ENCODE measurements at places on chromosomes 3 and 15.

- DNase-seq = no peak
Observed at GRCh38 chr3:187889601-187890404, 144.5 kb upstream of the BCL6 start.

DNA sequence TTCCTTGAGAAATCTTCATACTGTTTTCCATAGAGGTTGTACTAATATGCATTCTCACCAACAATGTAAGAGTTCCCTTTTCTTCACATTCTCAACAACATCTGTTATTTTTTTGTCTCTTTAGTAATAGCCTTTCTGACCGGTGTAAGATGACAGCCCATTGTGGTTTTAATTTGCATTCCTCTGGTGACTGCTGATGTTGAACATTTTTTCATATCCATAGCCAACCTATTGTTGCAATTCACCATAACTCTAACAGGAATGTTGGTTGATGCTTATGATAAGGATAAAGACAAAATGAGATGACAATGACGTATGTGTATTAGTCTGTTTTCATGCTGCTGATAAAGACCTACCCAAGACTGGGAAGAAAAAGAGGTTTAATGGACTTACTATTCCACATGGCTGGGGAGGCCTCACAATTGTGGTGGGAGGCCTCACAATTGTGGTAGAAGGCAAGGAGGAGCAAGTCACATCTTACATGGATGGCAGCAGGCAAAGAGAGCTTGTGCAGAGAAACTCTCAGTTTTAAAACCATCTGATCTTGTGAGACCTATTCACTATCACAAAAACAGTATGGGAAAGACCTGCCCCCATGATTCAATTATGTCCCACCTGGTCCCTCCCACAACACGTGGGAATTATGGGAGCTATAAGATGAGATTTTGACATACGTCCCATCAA lies 37.6 kb upstream of the RHCG start:
- no peak for DNase-seq

- DNase-seq = no peak
Observed at GRCh38 chr15:25679492-25679891, 183.6 kb downstream of the ATP10A start.

GRCh38 chr3:175222356-175222755 lies 363.2 kb downstream of the NAALADL2 start:
- no peak for DNase-seq

- no peak for DNase-seq
Observed at GRCh38 chr3:131553495-131554247, 50.9 kb upstream of the MRPL3 start.

- no peak for DNase-seq
Observed at GRCh38 chr15:38461066-38461833, 7.3 kb downstream of the FAM98B start.

DNA sequence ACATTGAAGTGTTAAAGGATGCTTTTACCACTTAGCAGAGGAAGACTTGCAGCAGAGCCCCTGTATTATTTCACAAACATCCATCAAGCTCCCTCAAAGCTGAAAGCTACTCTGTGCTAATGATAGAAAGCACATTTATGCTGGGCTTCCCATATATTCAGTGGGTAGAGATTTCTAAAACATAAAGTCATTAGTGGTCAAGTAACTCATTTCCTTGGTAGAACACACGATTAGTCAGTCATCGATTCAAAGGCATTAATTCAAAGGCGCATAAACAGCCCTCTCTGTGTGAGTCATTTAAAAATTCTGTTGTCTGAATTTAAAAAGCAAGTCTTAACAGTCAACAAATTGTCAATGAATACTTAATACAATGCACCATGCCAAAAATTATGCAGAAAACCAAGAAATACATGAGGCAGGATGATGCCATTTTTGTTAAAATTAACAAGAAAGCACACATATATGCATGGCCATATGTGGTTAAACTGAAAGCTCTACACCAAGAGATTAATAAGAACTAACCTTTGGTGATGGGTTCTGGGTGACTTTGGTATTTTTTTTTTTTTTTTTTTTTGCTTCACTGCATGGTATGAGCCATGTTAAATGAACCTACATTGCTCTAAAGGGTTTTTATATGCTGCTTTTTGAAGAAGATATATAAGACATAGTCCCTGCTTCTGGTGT lies 61.7 kb downstream of the LDHAL6B start:
- DNase-seq = no peak

- DNase-seq = no peak
Observed at GRCh38 chr3:29285471-29286071, 4.7 kb downstream of the RBMS3 start.

GRCh38 chr3:73379465-73379864 lies 245.3 kb downstream of the PDZRN3 start:
- DNase-seq = no peak

GRCh38 chr3:160065282-160065681 lies 76.6 kb downstream of the IL12A start:
- DNase-seq = no peak

- DNase-seq = no peak
Observed at GRCh38 chr3:12165909-12166308, 7.2 kb upstream of the TIMP4 start.

- DNase-seq = peak; percentile 26
Observed at GRCh38 chr3:175346573-175347356, 487.6 kb downstream of the NAALADL2 start.

GRCh38 chr3:86951322-86951721 lies 39.6 kb downstream of the VGLL3 start:
- no peak for DNase-seq

- no peak for DNase-seq
Observed at GRCh38 chr3:126613479-126614188, 41.3 kb downstream of the TXNRD3 start.

GRCh38 chr3:10558736-10559135 lies 53.4 kb upstream of the ATP2B2 start:
- DNase-seq = no peak

DNA sequence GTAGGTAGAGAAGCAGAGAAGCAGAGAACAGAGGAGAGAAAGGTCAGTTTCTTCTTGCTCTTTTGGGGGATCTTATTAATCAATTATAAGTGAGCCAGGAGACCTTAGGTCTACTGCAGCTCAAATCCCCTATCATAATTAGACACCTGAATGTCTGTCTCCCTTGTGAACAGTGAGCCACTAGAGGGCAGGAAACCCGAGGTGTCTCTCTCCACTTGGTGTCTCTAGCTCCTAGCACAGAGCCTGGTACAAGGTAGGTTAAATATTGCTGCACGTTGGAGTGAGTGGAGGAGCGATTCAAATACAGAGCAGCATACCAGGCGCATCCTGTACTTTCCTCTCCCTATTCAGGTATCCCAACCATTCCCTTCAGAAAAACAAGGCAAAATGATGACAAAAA lies 2.0 kb upstream of the ST8SIA2 start:
- DNase-seq = no peak

DNA sequence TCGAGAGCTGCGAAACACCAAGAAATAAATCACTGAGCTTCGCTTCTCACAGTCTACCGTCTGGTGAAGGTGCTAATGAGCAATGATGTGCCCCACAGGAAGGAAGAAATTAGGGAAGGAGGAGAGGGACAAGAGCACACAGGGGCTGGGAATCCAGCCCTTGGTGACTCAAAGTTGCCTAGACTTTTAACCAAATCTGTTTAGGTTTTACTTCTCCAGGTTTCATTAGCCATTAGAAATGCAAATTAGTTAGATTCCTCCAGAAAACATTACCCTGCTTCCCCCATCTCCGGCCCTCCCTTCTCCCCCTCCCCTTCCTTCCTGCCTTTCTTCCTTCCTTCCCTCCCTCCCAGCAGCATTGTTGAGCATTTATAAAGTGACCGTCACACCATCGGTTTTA lies 59.3 kb upstream of the UBE2E1 start:
- DNase-seq = no peak

GRCh38 chr3:142863010-142863817 lies 25.7 kb downstream of the PCOLCE2 start:
- no peak for DNase-seq

DNA sequence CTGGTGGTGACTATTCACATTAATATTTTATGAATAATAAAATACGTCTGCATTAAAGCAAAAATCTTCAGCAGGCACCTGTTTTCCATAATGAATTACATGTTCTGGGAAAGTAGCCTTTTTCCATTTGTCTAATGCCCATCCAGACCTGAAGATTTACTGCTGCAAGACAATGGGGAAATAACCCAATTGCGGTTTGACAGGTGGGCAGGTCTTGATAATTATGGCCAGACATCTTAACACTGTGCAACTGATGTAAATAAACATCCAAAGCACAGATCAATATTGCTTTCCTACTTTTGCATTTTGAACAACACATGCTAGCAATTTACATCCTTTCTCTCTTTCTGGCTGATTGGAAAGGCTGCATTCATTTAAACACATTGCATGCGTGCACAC lies 173.9 kb downstream of the MEIS2 start:
- DNase-seq = no peak

GRCh38 chr3:22089284-22089683 lies 338.3 kb upstream of the ZNF385D start:
- no peak for DNase-seq

- DNase-seq = no peak
Observed at GRCh38 chr3:185770109-185770508, 54.7 kb downstream of the IGF2BP2 start.

DNA sequence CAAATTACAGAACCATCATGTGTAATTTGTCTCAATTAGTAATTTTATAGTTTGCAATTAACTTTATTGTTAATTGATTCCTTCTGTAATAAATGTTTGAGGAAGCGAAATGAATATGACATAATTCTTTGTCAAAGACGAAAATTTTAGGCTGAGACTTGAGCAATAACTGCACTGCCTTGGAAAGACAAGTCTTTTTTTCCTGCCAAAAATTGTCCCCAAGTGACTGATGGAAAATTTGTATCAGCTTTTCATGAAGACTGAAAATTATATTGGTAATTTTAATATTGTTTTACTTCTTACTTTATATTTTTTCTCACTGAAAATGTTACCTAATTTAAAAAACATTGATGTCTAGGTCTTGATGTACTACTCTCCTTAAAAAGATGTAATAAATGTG lies 622.6 kb downstream of the NLGN1 start:
- no peak for DNase-seq

- DNase-seq = no peak
Observed at GRCh38 chr3:192883512-192883911, 34.1 kb downstream of the MB21D2 start.

DNA sequence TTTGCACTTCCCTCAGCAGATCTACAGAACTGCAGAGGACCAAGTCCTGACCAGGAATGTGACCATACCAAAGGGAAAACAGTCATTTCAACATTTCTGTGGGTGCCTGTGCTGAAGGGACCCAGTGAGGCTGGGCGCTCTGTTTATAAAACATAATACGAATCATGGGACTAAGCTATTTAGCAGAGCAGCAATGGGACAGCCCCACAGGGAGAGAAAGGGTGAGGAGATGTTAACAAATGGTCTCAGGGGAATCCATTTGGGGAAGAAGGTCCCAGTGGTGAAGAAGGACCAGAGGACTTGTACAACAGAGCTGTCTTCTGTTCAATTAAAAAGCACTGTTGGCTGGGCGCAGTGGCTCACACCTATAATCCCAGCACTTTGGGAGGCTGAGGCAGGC lies 1025.4 kb downstream of the FHIT start:
- no peak for DNase-seq

DNA sequence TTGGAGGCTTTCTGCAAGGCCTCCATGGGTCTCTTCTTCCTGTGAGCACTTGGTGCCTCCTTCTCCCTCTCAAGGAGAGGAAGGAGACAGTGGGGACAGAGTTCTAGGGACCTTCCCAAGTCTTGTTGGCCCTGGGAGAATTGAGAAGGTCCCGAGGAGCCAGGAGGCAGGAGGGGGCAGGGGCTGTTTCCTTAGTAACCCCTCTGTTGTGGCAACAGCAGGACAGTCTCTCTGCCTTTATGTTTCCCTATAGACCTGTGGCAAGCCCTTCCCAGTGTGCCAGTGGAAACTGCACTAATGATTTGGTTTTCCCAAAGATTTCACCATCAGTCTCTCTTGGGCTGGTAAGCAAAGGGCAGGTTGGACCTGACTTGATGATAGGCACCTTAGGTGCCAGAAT lies 87.8 kb upstream of the GALNT15 start:
- DNase-seq = no peak

- no peak for DNase-seq
Observed at GRCh38 chr15:25728816-25729215, 134.3 kb downstream of the ATP10A start.

DNA sequence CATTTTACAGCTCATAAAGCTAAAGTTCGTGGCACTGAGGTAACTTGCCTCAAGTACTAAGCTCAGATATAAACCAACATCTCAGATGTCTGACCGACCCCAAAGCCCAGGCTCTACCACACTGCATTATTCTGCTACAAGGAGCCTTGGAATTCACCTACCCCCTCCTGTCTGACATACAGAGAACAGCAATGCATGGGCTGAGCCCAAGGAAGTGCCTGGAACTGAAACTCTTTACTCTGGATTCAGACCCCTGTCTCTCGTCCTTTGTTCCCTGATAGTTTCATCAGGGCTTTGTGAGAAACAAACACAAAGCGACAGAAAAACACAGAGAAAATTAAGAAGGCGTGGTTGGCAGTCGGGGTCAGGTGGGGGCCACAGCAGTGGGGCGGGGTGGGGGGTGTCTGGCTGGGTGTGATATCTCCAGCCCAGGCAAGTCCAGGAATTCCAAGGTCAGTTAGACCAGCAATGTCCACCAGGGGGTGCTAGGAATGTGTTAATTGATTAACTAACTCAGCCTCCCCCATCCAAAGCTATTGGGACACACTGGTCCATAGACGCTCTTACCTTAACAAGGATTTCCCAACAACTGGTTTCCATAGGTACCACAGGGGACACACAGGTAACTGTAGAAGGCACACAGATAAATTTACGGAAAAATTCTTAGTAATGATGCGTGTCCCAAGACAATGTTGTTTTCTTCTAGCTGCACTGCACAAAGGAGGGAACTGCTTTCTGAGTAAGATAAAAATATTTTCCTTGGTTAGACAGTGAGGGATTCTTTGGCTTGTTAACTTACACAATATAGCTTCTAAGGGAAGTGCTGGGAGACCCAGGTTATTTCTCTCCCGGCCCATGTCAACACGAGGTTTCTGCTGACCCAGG lies 18.8 kb upstream of the SSUH2 start:
- DNase-seq = peak; percentile 30

GRCh38 chr3:61996366-61996765 lies 377.0 kb downstream of the FEZF2 start:
- DNase-seq = no peak

GRCh38 chr3:53162672-53163443 lies 1.8 kb downstream of the PRKCD start:
- DNase-seq = no peak

- no peak for DNase-seq
Observed at GRCh38 chr3:13275376-13276005, 144.6 kb downstream of the NUP210 start.

- DNase-seq = no peak
Observed at GRCh38 chr15:101314336-101315125, 19.5 kb upstream of the SNRPA1 start.

DNA sequence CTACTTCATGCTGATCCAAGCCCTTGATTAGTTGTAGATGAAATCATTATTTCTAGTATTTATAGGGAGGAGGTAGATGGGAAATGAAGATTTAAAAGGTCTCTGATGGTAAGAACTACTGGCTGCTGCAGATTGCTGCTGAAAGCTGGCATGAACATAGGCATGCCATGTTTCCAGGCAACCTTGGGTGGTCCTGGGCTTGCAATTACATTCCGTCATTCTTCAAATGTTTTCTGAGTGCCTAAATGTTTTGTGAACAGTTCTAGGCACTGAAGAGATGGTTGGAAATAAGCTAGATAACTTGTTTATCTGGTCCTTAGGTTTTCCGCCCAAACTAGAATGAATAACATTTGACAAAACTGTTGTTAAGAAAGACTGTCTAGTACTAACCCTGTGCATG lies 95.8 kb downstream of the KCNAB1 start:
- DNase-seq = no peak

All from globus pallidus (tissue), 1 donor.